ENCODE measurements at places on chromosomes 3 and 15. TPM values are rescaled to one million over a fixed set of nuclear protein-coding genes. Genes with fewer than 3 reads are reported as not detected.
A peak's percentile ranks its signal among the peaks of the same experiment; 100 is the strongest.

GRCh38 chr3:128488991-128489673 lies 3.9 kb downstream of the GATA2 start:
- H3K27me3 ChIP-seq: peaks cover 74% of the 10 kb centered on the region
- peaks cover 5% of the 10 kb centered on the region for H3K36me3 ChIP-seq
- H3K4me3 ChIP-seq: peak overlapping the region; percentile 93

DNA sequence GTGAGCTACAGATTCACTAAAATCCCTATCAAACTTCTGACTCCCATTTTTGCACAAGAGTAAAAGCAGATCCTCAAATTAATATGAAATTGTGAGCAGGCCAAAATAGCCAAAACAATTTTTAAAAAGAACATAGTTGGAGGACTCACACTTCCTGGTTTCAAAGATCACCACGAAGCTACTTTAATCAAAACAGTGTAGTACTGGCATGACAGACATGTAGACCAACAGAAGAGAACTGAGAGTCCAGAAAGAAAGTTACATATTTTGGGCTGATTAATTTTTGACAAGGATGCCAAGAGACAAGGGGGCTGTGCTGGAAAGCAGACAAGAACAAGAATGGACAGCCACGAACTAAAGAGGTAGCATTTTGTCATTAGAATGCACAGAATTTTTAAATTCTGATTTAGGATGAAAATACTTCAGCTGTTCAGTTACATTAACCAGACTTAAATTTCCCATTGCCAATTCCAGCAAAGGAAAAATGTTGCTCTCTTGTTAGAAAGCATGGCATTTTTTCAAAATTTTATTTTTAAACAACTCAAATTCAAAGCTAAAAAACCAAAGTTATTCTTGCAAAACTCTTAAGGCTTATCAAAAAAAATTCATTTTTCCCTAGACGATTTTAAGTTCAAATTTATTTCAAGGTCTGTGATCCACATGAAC lies 14.0 kb downstream of the RYK start:
- H3K4me3 ChIP-seq: no peak overlapping the region
- no peak for DNase-seq
- H3K4me1 ChIP-seq: peaks cover 41% of the 10 kb centered on the region

- peaks cover 20% of the 10 kb centered on the region for H3K4me1 ChIP-seq
- DNase-seq: no peak
- H3K27ac ChIP-seq: peak overlapping the region; percentile 44
- H3K27me3 ChIP-seq: no peaks in the 10 kb centered on the region
- no peak overlapping the region for H3K4me3 ChIP-seq
- H3K36me3 ChIP-seq: peaks cover 4% of the 10 kb centered on the region
Measured at GRCh38 chr3:104437891-104438290, 928.8 kb upstream of the ALCAM start.

DNA sequence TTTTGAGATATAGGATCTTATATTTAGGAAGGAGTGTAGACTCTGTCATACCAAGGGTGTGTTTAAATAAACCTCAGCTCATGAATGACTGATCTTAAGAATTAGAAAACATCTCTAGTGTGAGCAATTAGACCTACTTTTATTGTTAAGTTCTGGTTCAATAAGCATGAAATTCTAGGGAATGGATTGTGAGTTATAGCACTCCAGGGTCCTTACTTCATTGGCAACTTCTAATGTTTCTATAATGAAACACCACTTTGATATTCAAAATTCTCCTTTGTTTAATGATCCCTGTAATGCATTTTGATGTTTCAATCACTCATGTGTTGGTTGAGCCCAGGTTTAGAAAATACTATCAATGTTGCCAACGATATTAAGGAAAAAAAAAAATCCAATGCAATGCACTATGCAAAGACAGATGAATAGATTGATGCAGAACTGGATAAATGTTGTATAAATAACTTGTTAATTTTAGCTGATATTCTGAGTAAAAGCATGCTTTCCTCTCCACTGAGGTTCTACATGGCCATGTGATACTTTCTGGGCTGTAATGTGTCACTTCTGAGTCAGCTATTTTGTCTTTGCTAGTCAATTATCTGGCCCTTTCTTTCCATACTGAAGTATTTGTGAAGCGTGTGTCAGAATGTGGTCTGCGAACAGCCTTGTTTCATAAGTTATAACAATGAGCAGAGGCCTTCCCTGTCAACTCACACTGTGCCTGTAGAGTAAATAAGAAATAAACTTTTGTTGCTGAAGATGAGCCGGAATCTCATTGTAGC lies 1035.9 kb downstream of the PLOD2 start:
- no peak for DNase-seq
- H3K36me3 ChIP-seq: no peaks in the 10 kb centered on the region
- H3K4me3 ChIP-seq: no peak overlapping the region
- no peaks in the 10 kb centered on the region for H3K4me1 ChIP-seq
- H3K27me3 ChIP-seq: no peaks in the 10 kb centered on the region

The SPSB4 gene
- total RNA-seq: 4.7 TPM

The AGBL1 gene
- 0.07 TPM for total RNA-seq

The TMF1 gene
- 34.6 TPM for total RNA-seq

Data from type B pancreatic cell (in vitro differentiated cells).